SK-N-MC (cell line): ENCODE measurements at places on chromosomes 4 and X.

DNA sequence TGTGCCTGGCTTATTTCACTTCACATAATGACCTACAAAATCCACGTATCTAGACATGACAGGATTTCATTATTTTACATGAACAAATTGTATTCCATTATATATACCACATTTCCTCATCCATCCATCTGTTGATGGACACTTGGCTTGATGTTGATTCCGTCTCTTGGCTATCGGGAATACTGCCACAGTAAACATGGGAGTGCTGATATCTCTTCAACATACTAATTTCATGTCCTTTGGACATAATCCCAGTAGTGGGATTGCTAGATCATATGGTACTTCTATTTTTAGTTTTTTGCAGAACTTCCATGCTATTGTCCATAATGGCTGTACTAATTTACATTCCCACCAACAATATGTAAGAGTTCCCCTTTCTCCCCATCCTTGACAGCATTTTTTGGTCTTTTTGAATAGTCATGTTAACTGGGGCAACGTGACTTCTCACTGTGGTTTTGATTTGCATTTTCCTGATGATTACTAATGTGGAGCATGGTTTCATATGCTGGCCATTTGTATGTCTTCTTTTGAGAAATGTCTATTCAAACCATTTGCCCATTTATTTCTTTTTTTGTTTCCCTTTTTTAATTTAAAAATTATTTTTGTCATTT, 68.9 kb downstream of the HTRA3 start:
- no peak for DNase-seq

DNA sequence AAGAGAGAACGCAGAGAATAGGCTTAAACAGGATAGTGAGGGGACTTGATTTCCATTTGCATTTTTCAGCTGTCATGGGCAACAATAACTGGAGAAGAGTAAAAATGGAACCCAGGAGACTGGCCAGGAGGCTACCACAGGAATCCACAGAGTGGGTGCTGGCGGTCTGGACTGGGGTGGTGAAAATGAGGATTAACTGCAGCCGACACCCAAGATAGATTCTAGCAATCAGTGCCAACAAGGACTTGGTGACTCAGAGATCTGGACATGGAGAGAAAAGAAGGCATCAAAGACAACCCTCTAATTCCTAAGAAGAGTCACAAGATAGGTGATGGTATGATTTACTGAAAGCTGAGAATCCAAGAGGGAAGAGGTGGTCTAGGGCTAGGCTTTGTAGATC, 102.8 kb downstream of the ATP8A1 start:
- no peak for DNase-seq

DNA sequence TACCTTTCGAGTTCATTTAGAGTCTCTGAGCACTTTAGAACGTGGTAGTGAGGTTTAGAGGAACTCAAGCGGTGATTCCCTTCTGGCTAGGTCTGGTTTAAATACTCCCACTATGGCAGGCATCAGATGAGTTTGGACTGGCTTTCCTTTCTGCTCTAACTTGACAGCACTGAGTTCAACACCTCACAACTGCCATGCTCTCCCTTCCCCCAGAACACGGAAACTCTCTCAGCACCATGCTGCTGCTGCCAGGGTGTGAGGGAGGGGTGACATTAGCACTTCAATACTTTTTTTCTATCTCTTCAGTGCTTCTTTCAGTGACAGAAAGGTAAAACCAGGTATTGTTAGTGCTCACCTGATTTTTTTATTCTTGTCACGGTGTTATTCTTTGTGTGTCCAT, 234.5 kb upstream of the AGTR2 start:
- no peak for DNase-seq

DNA sequence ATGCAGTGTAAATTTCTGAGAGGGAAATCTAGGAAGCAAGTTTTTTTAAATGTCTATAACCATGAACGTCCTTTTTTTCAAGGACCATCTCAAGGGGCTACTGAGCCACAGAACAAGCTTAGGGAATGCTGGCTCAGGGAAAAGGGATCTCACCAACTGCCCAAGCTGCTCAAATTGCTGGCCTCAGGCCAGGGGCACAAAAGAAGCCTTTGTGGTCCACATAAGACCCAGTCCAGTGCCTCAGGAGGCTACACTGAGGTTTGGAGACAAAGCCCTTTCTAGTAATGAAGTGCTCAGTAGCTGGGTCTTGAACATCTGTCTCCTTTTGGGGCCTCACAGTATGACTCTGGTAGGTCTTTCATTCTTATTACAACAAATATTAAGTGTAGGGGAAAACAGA, 305.5 kb downstream of the RAB28 start:
- DNase-seq, result no peak

DNA sequence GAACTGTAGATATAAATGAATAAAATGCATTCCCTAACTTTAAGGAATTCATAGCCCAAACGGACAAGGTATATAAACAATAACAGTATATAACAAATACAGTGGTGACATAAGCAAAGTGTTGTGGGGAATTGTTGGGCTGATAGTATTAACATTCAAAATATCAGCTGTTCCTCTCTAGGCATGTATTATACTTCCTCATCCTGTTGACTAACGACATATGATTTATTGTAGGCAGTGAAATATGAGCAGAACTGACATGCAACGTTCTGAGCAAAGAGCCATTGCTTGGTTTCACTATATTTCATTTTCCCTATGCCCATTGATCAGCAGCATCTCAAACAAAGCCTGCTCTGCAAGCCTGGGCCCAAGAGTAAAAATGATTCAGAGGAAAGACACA, 143.9 kb downstream of the PTCHD1 start:
- DNase-seq, result no peak

DNA sequence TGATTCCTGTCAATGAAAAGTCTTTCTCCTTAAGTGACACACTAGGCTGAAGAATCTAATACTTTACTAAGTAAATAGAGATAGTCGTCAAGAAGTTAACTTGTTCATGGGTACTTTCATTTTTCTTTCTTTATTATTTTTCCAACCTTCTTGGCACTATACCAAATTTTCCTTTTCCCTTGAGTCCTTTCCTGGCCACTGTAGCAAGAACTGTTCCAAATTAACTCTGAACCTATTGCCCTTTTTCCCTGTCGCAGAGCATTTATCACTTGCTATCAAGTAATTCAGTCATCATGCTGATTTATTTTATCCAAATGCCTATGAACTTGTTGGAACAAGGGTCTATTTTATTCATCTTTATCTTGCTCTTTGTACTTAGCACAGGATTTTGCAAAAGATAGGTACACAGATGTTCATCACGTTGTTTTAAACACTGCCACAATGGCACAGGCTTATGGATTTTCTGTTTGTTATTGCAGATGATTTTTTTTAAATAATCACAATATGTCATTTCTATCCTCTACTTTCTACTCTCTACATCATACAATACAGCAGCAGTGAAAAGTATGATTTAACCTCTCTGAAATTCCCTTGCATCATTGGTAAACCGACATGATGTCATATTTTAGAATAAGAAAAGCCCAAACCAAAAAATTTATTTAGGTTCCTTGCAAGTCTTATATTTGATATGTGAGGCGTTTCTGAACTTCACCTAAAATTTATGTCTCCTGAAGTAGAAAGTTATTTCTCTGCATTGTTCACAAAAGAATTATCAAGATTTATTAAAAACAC, 2352.3 kb downstream of the PCDH7 start:
- DNase-seq, result no peak

DNA sequence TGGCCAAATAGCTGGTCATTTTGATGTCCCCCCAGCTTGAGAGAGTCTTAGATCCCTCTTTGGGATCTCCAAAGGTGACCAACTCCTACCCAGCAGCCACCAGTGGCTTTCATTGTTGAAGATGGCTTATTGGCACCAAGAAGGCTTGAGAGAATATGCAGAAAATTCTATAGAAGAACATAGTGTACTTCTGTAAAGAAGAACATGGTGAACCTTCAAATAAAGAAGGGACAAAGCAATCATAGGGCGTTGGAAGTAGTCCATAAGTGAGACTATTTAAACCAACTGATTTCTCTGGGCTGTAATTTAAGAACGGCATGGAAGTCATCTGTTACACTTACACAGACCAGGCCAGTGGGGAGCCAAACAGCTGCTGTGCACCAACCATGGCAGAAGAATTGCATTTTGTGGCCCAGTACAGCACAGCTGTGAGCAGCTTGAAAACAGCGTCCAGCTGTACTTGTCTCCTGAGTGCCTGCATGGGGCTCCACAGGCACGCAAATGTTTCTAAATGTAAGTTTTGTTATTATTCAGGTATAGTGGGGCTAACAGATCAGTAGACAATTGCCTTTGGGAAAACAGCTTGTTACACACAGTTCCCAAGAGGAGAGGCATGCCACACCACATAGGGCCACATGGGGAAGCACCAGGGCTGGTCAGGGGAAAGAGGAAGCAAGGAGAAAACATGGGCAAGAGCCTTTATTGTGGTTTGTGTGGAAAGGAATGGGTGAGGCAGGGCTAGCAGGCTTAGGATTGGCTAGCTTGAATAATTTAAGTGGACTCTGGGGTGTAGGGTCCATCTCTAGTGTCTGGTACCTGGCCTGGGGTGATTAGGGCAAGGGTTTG, 125.0 kb downstream of the ARHGAP6 start:
- no peak for DNase-seq

DNA sequence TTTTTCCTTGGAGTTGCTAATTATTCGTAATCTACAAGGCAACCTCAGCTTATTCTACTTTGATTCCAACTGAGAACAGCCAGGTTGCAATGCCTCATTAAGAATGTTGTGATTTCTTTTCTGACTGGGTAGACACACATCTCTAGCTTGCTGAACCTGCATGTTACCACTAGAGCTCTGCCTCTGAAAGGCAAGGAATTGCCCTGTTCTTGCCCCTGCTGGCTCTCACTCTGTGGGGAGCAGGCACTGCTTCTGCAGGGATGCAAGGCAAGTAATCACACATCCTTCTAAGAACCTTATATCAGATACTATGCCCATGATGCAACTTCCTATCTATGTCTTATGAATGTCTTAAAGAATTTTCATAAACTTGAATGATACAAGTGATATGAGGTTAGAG, 503.2 kb downstream of the PACRGL start:
- DNase-seq, result no peak

DNA sequence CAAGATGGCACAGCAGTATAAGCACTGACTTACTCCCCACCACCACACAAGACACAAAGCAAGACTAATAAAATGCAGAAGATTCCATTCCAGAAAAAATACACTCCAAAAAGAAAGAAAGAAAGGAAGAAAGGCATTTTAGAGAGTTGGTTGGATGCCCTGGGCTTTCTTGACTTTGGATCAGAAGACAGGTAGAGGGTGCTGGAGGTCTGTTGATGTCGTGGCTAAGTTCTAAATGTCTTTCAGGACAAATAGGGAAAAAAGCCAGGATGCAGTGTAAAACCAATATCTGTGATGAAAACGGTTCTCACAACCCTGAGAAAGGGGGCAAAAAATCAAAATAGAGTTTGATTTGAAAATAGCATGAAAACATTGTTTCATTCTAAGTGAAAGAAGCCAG, 555.2 kb upstream of the PRKX start:
- no peak for DNase-seq

- no peak for DNase-seq
These were observed 953.4 kb upstream of the NDST4 start for GRCh38 chr4:116066711-116067245.

- DNase-seq, result no peak
These were observed 15.0 kb downstream of the TCEANC start for GRCh38 chrX:13667919-13668318.

GRCh38 chr4:176300565-176300964, 19.2 kb upstream of the SPCS3 start:
- no peak for DNase-seq
